ENCODE measurements at places on chromosomes 4 and X.

- DNase-seq, result no peak
Measured at GRCh38 chrX:9586992-9587392, 122.1 kb downstream of the TBL1X start.

GRCh38 chr4:106497271-106497670 is 128.7 kb upstream of the GIMD1 start:
- no peak for DNase-seq

DNA sequence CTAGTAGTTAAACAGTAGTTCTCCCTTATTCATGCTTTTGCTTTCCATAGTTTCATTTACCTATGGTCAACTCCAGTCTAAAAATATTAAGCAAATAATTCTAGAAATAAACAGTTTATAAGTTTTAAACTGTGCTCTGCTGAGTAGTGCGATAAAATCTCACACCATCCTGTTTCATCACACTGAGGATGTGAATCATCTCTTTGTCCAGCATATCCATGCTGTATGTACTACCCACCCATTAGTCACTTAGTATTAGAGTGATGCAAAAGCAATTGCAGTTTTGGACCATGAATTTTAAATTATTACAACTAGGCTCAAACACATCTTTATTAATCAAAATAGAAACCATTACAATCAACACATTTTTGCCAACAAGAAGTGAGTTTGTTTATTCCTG is 187.4 kb downstream of the TEX13C start:
- DNase-seq, result no peak

GRCh38 chr4:48033825-48034413 is 17.3 kb downstream of the NIPAL1 start:
- DNase-seq, result peak; percentile 71

- DNase-seq, result peak; percentile 10
Measured at GRCh38 chr4:88341227-88342192, 37.1 kb upstream of the HERC6 start.

GRCh38 chr4:77199701-77200100 is 42.7 kb downstream of the CCNG2 start:
- DNase-seq, result no peak

GRCh38 chrX:22037911-22038537 is 5.9 kb downstream of the PHEX start:
- no peak for DNase-seq

GRCh38 chrX:134482371-134482770 is 22.4 kb downstream of the HPRT1 start:
- DNase-seq, result no peak

DNA sequence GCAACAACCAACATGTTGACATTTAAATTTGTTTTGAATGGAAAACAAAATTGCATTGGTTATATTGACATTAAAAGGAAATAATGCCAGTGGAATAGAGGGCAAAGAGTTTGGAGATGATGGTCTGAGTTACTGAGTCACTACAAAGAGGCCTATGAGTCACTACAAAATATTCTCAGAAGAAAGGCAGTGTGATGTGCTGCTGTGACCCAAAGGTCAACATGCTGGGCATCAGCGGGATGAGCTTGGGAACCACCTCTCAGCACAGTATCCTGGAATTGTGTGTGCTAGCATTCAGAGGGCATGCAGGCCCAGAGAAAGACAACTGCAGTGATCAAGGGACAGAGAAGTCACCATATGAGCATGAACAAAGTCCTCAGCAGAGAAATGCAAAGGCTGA is 2.8 kb downstream of the CMC4 start:
- DNase-seq, result no peak

- no peak for DNase-seq
Measured at GRCh38 chr4:182832352-182833120, 84.7 kb downstream of the DCTD start.

DNA sequence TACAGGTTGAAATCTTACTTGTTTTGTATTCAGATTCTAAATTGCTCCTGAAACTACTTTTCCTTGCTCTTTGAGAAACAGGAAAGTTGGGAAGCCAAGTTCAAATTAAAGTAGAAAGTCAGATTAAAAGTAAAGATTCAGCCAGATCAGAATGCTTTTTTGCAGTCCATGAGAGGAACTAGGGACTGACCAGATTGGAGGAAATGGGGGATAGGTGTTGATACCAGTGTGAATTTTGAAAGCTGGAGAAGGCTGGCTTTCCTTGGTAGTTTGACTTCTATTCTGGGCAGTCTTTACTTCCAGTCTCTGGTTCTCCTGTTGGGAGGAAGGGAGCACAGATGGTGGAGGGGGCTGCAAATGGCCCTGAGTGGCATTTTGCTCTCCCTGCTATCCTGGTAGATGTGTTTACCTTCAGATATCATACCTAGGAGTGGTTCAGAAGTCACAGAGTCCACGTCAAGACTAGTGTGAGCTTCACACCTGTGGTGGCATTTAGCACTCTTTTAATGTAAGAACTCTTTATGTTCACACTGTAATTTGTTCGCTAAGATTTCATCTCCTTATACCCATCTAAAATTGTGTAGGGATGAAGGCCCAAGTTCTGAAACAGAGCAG is 68.8 kb downstream of the FNIP2 start:
- DNase-seq, result no peak

DNA sequence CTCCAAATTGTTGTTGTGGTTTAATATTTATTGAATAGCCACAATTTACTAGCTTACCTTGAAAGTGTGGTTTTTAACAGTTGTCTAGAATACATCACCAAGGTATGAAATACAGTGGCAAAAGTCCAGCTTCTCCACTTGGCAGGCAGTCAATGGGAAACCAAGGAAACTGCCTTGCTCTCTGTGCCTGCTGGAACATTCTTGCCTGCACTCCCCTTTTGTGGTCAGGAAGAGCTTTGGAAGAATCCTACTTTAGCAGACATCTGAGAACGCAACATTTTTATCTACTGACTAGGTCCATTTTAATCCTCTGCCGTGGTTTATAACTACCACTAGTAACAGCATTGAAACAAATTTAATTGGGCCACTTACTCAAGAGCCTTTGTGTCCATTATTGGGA is 64.5 kb downstream of the TENM3 start:
- no peak for DNase-seq

- DNase-seq, result no peak
Measured at GRCh38 chr4:1139860-1140259, 26.5 kb upstream of the RNF212 start.

DNA sequence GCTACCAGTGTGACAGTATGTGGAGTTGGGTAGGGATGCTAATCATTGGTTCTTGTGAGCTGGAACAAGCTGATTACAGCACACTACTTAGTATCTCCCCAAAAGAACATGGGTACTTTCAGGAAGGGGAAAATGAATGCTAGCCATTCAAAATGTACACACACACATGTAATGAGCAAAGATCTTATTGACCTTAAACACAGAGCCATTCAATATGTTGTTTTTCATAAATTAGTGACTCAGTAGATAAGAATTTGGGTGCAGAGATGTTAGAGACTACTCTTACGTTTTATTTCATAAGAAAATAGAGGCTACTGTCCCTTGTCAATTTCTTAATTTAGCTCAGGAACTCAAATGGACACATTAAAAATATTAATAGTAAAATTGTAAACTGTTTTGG is 509.5 kb upstream of the ATOH1 start:
- no peak for DNase-seq

GRCh38 chr4:139028191-139028661 is 12.6 kb downstream of the NOCT start:
- DNase-seq, result no peak

- DNase-seq, result no peak
Measured at GRCh38 chr4:71267244-71267643, 71.6 kb upstream of the SLC4A4 start.

DNA sequence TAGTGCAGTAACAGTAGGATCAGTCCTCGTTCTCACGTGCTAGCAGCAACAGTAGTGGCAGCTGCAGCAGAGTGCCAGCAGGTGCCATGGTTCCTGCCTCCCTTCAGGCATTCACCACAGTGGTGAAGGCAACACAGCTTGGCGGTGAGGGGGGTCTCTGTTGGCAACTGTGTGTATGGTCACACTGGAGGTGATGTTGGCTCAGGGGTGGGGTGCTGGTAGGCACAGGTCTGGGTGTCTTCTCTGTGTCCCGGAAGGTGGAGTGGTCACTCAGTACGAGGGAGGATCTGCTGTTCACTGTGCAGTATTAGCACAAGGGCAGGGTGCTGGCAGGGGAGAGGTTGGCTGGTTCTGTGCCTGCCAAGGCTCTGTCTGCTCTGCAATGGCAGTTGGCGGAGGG is 671.8 kb downstream of the CCSER1 start:
- no peak for DNase-seq

Measured in GM12865 (cell line).